Islet precursor cell (in vitro differentiated cells): ENCODE measurements at places on chromosomes 2 and 18.

DNA sequence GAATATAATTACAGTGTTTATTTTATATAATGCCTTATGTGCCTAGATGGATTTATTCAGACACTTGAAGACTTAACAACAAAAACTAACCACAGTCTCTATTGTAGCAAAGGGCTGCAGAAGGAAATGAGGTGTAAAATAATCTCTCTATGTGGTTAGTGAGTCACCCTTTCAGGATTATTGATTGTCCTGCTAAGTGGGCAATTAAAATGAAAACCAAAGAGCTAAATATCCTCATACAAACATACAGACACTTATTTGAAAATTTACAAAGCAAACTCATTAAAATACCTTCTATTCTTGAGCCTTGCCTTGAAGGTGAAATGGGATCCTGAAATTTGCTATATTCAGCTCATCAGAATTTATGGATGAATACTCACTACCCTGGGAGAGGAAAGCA lies 27.7 kb upstream of the DCC start:
- DNase-seq: no peak

GRCh38 chr2:171602352-171602751 lies 80.1 kb downstream of the CYBRD1 start:
- DNase-seq: no peak

DNA sequence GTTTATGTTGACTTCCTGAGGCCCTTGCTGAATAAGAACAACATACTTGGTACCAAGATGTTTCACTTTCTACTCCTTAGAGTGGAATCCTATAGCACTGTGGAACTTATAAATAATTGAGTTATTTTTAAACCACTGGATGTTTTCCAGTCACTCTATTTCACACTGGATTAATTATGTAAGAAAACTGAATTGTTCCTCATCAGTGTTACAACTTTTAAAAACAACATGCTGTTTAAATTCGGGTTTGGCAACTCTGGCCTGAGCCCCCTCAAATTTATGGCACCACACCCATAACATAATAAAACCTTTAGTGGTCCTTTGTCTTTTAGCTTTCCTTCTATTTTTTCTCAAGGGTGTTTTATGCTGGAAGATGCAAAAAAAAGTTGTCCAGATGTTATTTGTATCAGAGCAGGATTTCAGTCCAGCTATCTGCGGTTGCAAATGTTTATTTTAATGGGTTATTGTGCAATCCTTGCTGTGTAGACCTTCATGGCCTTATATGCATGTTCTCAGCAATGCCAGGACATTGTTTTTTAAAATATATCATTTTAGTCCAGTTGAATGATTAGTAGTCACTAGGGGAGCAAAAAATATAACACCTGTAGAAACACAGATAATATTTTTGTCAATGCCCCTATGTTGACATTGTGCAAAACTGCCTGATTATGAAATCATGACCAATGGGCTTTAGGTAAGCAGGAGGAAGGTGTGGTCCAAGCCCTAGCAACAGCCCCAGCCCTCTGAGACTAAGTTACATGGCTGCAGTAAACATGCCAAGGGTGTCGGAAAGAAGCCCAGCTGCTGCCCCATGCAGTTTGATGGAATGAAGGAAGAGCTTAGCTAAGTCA lies 638.0 kb upstream of the ZEB2 start:
- no peak for DNase-seq

GRCh38 chr2:36609507-36609906 lies 11.5 kb upstream of the FEZ2 start:
- no peak for DNase-seq

- DNase-seq: peak; percentile 67
These were observed 63.9 kb downstream of the NCAPH start for GRCh38 chr2:96399342-96400048.

GRCh38 chr18:45733535-45733934 lies 9.6 kb downstream of the SLC14A1 start:
- DNase-seq: no peak

- DNase-seq: no peak
These were observed 108.3 kb upstream of the NOSTRIN start for GRCh38 chr2:168694173-168694572.

GRCh38 chr2:187917535-187917934 lies 363.3 kb upstream of the TFPI start:
- DNase-seq: no peak

GRCh38 chr18:36903215-36903928 lies 74.4 kb downstream of the KIAA1328 start:
- DNase-seq: no peak

GRCh38 chr2:159251296-159252173 lies 35.0 kb downstream of the WDSUB1 start:
- peak; percentile 57 for DNase-seq

- no peak for DNase-seq
These were observed 30.1 kb downstream of the CCDC74A start for GRCh38 chr2:131557558-131558321.

DNA sequence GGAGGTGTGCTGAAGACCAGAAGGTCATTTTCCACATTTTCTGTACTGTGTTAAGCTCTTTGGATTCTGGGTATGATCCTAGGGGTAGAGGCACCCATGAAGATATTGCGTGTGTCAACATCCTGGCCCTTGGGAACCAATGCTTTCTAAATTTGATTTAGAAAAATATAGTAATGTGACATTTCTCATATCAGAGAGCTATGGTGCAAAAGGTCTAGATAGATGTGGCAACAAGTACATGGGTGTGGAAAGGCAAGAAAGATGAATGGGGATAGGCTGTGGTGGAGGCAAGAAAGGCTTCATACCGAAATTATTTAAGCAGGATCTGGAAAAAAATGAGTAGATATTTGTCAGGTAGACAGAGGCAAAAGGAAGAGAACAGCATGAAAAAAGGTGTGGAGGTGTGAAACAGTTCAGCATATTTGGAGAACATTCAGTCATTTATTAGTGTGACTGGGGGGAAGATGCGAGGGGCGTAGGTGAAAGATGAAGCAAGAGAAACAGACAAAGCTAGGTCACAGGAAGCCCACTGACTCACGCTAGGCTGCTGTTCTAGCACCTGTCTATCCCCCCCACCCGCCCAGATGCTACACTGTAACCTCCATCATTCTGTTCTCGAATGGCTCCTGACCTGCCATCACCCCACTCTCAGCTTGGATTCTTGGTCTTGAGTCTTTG lies 11.7 kb downstream of the DOK1 start:
- no peak for DNase-seq
